CD4-positive, alpha-beta T cell (primary cell): ENCODE measurements at places on chromosomes 16 and 17.
A peak's percentile ranks its signal among the peaks of the same experiment; 100 is the strongest.

DNA sequence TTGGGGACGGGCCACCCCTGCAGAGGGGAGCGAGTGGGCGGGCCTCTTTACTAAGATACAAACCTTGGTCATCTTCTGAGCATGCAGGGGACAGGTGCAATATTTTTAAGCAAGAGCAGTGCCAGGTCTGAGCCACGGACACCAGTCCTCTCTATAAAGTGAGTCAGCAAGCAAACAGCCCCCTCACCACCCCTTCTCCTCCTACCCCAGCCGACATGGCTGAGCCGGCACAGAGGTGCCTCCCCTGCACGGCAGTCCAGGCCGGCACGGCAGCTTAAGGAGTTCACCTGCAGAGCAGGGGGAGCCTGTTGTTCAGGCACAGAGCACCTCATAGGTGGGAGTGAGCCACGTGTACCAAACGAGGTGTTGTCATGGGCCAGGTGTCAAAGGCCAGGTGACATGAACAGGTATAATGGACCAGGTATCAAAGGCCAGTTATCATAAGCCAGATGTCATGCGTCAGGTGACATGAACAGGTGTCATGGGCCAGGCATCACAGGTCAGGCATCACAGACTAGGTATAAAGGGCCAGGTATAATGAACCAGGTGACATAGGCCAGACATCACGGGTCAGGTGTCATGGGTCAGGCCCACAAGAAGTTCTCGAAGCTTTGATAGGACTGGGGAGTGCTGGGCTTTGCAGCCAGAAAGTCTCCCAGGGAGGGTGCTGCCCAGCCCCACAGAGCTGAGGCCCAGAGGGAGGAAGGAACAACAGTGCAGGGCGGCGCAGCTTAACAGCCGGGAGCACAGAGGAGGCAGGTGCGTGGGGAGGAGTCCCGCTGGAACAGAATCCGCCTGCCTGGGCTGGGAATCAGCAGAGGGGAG is 42.6 kb upstream of the ZNF469 start:
- no peak overlapping the region for H3K4me3 ChIP-seq
- no peaks in the 10 kb centered on the region for H3K27me3 ChIP-seq
- no peaks in the 10 kb centered on the region for H3K4me1 ChIP-seq
- H3K27ac ChIP-seq = no peak overlapping the region

DNA sequence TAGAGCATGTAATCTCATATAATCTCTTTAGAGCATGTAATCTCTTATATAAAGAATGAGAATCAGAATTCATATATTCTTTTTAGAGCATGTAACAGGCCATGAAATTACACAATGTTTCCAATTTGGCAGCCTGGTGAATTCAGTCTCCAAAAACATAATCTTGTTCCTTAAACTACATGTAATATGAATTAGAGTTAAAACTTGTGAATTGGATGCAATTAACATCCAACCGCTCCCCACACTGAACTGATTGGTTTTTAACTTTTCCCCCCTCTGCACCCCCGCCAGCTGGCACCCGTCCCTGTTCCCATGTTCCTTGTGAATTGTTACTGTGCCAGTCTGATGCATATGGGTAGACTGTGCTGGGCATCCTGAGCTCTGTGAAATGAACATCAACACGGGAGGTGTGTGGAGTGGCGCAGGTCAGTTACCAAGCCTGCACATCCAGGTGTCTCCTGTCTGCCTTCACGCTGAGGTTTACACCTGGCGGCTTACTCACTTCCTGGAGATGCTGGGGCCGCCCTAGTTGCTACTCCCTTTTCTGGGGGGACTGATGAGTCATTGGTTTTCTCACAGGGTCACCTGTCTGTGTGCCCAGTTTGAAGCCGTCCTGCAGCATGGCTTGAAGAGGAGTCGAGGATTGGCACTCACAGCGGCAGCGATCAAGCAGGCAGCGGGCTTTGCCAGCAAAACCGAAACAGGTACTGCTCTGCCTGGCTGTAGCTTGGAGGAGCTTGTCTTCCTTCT is 50.4 kb downstream of the SNX29 start:
- H3K4me1 ChIP-seq = peaks cover 4% of the 10 kb centered on the region
- no peak overlapping the region for H3K27ac ChIP-seq
- DNase-seq = no peak
- H3K36me3 ChIP-seq = peaks cover 3% of the 10 kb centered on the region
- no peak overlapping the region for H3K4me3 ChIP-seq

GRCh38 chr17:29565643-29566472 is 979 bp downstream of the ABHD15 start:
- peaks cover 16% of the 10 kb centered on the region for H3K36me3 ChIP-seq
- peaks cover 75% of the 10 kb centered on the region for H3K4me1 ChIP-seq
- peak; percentile 60 for DNase-seq
- peak overlapping the region; percentile 38 for H3K27ac ChIP-seq

DNA sequence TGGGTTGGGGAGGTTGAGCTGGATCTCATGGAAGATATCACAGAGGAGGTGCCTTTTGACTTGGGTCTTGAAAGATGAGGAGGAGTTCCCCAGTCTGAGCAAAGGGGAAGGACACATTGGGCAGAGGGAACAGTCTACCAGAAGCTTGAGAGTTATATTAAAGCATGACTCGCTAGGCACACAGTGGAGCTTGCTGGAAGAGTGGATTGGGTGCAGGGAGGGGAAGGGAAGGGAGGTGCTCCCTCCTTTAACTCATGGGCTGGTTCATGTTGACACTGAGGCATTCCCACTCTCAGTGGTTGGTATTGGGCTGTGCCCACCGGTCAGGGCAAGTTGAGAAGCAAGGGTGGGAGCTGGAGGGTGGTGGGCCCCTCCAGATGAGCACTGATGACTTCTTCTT is 5.9 kb downstream of the TMEM98 start:
- no peak for DNase-seq
- H3K36me3 ChIP-seq = no peaks in the 10 kb centered on the region
- no peak overlapping the region for H3K27ac ChIP-seq
- no peak overlapping the region for H3K4me3 ChIP-seq
- peaks cover 37% of the 10 kb centered on the region for H3K27me3 ChIP-seq

DNA sequence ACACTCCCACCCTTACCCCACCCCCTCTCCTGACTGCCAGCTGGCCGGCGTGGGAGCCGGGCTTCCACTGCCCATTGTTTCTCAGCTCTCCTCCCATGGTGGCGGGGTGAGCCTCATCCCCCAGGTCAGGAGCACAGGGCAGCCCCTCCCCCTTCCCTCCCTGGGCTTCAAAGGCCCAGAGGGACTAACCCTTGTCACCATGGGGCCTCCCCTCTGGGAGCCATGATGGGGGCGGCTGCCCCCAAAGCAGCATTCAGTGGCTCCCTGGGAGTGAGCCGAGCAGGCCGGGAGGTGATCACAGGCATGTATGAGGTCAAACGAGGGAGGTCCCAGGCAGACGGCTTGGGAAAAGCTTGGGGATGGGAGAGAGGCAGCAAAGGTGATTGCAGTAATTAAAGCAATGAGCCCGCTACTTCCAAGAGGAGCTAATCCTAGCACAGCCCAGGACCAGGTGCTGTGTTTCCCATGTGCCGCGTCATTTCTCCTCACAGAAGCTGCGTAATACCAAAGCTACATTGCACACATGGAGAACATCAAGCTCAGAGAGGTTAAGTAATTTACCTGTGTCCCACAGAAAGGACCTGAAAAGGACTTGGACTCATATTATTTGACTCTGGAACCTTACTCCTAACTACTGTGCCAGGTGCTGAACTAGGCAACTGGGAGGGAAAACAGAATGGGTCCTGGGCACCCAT is 24.5 kb downstream of the CDK5RAP3 start:
- H3K27me3 ChIP-seq = no peaks in the 10 kb centered on the region
- no peak overlapping the region for H3K27ac ChIP-seq
- DNase-seq = no peak
- no peaks in the 10 kb centered on the region for H3K4me1 ChIP-seq

DNA sequence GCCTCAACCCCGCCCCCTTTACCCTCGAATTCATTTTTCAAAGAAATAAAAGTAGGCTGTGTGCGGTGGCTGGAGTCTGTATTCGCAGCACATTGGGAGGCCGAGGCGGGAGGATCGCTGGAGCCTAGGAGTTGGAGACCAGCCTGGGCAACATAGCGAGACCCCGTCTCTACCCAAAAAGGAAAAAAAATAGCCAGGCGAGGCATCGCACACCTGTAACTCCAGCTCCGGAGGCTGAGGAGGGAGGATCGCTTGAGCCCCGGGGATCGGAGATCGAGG is 671 bp upstream of the TOP2A start:
- DNase-seq = no peak
- H3K27ac ChIP-seq = no peak overlapping the region
- peaks cover 32% of the 10 kb centered on the region for H3K4me1 ChIP-seq
- no peaks in the 10 kb centered on the region for H3K36me3 ChIP-seq
- H3K4me3 ChIP-seq = peak overlapping the region; percentile 72
- peaks cover 4% of the 10 kb centered on the region for H3K27me3 ChIP-seq

DNA sequence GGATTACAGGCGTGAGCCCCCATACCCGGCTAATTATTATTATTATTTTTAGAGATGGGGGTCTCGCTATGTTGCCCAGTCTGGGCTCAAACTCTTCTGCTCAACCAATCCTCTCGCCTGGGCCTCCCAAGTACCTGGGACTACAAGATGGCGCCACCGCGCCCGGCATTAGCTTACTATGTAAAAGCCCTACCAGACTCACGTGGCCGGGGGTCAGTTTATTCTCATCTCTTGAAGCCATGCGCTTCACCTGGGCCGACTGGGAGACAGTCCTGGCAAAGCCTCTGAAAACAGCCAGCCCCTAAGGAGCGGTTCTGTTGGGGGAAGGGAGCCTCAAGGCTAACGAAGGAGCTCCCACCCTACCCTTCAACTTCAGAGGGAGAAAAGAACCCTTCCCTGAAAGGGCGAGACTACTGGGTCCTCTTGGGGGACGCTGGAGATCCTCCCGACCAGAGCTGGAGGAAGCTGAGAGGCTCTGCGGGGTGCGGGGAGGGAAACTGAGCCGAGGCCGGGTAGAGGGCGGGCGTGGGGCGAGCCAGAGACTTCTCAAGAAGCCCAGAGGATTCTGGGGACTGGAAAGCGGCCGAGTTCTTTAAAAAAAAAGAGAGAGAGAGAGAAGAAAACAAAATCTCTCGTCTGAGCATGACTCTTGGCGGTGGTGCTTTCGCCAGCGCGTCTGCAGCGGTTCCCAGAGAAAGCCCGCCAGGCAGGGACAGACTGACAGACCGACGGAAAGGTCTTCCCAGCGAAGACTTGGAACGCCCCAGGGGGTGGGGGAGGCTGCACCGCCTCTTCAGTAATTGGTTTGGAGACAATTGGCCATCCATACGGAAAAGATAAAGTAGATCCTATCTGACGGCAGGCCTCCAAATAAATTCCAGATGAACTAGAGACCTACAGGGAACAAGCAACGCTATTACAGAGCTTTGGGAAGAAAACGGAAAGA is 5.6 kb upstream of the TUBG2 start:
- peaks cover 5% of the 10 kb centered on the region for H3K4me1 ChIP-seq
- H3K4me3 ChIP-seq = no peak overlapping the region
- no peaks in the 10 kb centered on the region for H3K36me3 ChIP-seq
- H3K27me3 ChIP-seq = peaks cover 11% of the 10 kb centered on the region
- no peak for DNase-seq
